ENCODE measurements at places on chromosomes 1 and 21.

DNA sequence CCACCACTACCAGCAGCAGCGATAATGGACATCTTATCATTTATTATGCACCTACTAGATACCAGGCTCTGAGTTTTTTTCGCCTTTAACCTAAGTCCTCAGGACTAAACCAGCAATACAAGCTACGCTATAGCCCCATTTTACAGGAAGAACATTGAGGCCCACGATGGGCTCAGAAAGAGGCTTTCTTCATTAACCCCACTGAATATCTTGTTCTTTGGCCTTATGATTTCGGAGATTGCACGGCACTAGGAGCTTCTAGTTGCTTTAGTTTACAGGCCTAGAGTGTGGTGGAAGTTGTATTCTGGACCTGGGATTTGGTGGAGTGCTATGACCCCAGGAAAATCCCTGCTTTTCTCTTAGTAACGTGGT lies 1.5 kb downstream of the SESN2 start:
- no peaks in the 10 kb centered on the region for H3K36me3 ChIP-seq
- H3K4me3 ChIP-seq: peak overlapping the region; percentile 80
- no peak for DNase-seq
- H3K27me3 ChIP-seq: no peaks in the 10 kb centered on the region
- no peak overlapping the region for H3K27ac ChIP-seq
- peaks cover 15% of the 10 kb centered on the region for H3K4me1 ChIP-seq

DNA sequence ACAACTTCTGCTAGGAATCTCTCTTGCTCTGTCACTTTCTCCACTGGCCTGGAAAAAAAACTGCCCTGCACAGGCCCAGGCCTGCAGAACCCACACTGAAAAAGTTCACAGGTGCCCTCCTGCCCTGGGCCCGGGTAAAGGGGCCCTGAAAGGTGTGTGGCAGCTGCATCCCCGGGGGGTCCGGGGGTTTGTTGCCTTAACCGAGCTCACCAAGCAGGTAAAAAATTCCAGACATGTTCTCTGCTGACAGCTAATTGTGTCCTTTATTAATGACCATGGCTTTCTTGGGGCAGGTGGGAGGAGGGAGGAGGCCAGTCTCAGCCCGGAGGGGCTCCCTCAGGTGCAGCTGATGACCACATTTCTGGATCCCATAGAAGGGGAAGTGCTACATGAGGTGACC lies 122.9 kb downstream of the LACTBL1 start:
- H3K36me3 ChIP-seq: no peaks in the 10 kb centered on the region
- H3K27me3 ChIP-seq: peaks cover 17% of the 10 kb centered on the region
- H3K4me1 ChIP-seq: peaks cover 22% of the 10 kb centered on the region
- no peak for DNase-seq

DNA sequence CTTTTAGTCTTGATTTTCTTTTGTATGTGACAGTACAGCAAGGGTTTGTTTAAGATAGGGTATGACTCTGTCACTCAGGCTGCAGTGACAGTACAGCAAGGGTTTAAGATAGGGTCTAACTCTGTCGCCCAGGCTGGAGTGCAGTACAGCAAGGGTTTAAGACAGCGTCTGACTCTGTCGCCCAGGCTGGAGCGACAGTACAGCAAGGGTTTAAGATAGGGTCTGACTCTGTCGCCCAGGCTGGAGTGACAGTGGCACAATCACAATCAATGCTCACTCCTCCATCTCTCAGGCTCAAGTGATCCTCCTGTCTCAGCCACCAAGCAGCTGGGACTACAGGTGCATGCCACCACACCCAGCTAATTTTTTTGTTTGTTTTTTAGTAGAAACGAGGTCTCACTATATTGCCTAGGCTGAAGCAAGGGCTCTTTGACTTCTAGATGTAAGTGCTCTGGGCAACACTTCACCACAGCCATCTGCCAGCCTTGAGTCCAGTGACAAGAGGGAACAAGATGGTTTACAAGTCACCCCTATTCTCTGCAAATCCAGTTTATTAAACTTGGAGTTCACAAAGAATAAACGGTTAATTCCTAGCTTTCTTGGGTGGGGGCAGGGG lies 965 bp upstream of the SH2D5 start:
- no peak for DNase-seq
- peaks cover 8% of the 10 kb centered on the region for H3K27me3 ChIP-seq
- H3K4me3 ChIP-seq: peak overlapping the region; percentile 91
- H3K27ac ChIP-seq: peak overlapping the region; percentile 78
- peaks cover 5% of the 10 kb centered on the region for H3K36me3 ChIP-seq

- DNase-seq: no peak
- H3K4me3 ChIP-seq: no peak overlapping the region
- H3K27ac ChIP-seq: no peak overlapping the region
- H3K4me1 ChIP-seq: peaks cover 9% of the 10 kb centered on the region
- peaks cover 24% of the 10 kb centered on the region for H3K36me3 ChIP-seq
- no peaks in the 10 kb centered on the region for H3K27me3 ChIP-seq
Measured at GRCh38 chr1:54865238-54866073, 21.5 kb downstream of the DHCR24 start.

GRCh38 chr21:28949318-28949717 lies 43.4 kb downstream of the LTN1 start:
- no peak overlapping the region for H3K4me3 ChIP-seq
- no peaks in the 10 kb centered on the region for H3K4me1 ChIP-seq
- peaks cover 24% of the 10 kb centered on the region for H3K36me3 ChIP-seq
- DNase-seq: no peak
- H3K27me3 ChIP-seq: no peaks in the 10 kb centered on the region
- H3K27ac ChIP-seq: no peak overlapping the region

DNA sequence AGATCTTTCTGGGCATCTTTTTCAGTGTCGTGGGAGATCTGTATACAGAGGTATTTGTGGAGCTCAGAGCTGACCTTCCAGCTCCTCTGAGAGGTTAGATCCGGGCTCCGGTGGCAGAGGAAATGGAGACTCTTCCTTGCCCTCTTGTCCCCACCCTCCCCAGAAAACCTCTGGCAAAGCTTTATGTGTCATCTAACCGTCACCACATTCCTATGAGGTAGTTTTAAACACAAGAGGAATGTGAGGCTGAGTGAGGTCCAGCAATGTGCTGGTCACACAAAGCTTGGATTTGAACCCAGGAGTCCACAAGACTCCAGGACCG lies 1.2 kb downstream of the CD160 start:
- H3K27me3 ChIP-seq: peaks cover 5% of the 10 kb centered on the region
- peaks cover 4% of the 10 kb centered on the region for H3K4me1 ChIP-seq
- peak overlapping the region; percentile 8 for H3K27ac ChIP-seq
- peak overlapping the region; percentile 60 for H3K4me3 ChIP-seq
- no peaks in the 10 kb centered on the region for H3K36me3 ChIP-seq

- no peak for DNase-seq
- H3K27ac ChIP-seq: no peak overlapping the region
- no peaks in the 10 kb centered on the region for H3K4me1 ChIP-seq
- H3K4me3 ChIP-seq: no peak overlapping the region
Measured at GRCh38 chr1:24336075-24336474, 16.9 kb downstream of the GRHL3 start.

GRCh38 chr1:110615548-110616130 lies 9.5 kb upstream of the KCNA2 start:
- peaks cover 30% of the 10 kb centered on the region for H3K4me1 ChIP-seq
- no peak for DNase-seq
- no peaks in the 10 kb centered on the region for H3K27me3 ChIP-seq
- H3K4me3 ChIP-seq: no peak overlapping the region
- H3K36me3 ChIP-seq: no peaks in the 10 kb centered on the region

DNA sequence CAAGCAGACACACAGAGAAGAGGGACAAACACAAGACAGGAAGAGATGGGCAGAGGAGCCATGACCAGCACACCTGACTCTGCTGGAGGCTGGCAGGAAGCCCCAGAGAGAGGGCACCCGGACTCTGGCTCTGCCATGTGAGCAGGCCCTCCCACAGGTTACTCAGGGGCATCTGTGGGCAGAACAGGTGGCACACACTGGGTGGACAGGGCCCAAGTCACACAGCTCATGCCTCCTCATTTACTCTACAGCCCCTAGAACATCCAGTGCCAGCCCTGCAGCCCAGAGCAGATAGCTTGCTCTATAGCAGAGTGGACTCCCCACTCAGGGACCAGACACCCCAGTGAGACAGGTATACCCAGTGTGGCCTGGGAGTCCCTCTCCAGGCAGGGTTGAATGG lies 28.7 kb downstream of the PACC1 start:
- no peak for DNase-seq
- H3K27ac ChIP-seq: no peak overlapping the region
- H3K4me3 ChIP-seq: no peak overlapping the region
- H3K4me1 ChIP-seq: peaks cover 5% of the 10 kb centered on the region

DNA sequence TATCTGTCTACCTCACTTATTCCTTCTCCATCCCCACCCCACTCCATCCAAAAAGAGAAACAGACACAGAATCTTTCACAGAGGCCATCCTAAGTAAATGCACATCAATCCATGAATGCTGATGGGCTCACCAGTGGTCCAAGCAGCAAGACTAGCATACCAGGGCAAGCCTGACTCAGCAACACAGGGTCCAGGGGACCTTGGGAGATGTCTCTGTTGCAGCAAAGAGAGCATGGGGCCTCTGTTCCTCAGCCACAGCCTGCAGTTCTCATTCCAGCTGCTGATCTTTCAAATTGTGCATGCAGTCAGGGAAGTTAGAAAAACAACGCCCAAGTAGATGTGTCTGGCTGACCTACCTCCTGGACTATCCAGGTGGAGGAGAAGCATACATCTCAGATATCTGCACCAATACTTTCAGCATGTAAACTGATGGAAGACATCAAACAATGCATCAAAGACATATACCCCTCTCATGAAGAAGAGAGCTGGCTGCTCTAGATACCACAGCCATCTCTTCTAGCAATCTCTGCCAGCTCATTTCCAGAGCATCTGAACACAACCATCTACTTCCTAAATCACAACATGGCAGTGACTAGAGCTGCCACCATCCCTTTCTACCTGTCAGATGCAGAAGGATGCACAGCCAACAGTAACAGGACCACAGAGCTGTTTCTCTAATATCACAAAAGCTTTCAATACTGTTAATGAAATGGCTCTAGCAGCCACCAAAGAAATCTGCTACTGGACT lies 54.5 kb downstream of the CD34 start:
- DNase-seq: no peak
- H3K4me3 ChIP-seq: no peak overlapping the region
- no peak overlapping the region for H3K27ac ChIP-seq

GRCh38 chr1:157844089-157844830 lies 2.7 kb upstream of the CD5L start:
- H3K36me3 ChIP-seq: no peaks in the 10 kb centered on the region
- H3K27ac ChIP-seq: peak overlapping the region; percentile 77
- H3K4me1 ChIP-seq: peaks cover 33% of the 10 kb centered on the region
- DNase-seq: no peak

DNA sequence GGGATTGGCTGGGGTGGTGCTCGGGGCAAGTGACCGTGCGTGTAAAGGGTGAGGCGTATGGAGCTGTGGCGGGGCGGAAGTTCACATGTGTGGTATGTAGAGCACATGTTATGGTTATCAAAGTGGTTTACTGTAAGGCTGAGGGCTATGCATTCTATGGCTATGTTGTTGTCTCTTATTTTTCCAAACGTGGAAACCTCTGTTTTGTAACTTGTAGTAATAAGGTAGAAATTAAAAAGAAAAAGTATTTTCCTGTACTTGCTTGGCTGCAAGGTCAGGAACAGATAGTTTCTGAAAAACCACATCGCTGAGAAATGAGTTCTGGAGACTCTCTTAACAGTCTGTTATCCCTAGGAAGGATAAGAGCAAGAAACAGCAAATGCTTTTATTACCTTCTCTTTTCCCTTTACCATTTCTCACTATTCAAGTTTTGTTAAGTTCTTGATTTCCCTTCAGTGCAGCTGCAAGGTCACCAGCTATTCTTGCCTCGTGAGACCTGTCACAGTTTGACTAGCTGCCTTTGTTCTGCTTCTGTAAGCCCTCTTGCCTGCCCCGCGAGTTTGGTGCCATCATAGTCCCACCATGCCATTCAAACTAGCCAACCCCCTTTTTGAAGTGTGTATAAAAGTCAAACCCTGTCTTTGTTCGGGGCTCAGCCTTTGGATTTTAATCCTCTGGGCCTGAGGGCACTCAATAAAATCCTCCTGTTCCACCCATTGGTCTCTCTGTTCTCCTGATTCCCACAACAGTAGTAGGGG lies 9.5 kb downstream of the RNU1-2 start:
- no peaks in the 10 kb centered on the region for H3K36me3 ChIP-seq
- no peak for DNase-seq
- no peak overlapping the region for H3K4me3 ChIP-seq
- peaks cover 1% of the 10 kb centered on the region for H3K27me3 ChIP-seq
- no peak overlapping the region for H3K27ac ChIP-seq

GRCh38 chr21:25079053-25079452 lies 528.2 kb downstream of the MRPL39 start:
- no peaks in the 10 kb centered on the region for H3K36me3 ChIP-seq
- no peak overlapping the region for H3K4me3 ChIP-seq
- H3K27ac ChIP-seq: no peak overlapping the region
- H3K4me1 ChIP-seq: no peaks in the 10 kb centered on the region
- DNase-seq: no peak

DNA sequence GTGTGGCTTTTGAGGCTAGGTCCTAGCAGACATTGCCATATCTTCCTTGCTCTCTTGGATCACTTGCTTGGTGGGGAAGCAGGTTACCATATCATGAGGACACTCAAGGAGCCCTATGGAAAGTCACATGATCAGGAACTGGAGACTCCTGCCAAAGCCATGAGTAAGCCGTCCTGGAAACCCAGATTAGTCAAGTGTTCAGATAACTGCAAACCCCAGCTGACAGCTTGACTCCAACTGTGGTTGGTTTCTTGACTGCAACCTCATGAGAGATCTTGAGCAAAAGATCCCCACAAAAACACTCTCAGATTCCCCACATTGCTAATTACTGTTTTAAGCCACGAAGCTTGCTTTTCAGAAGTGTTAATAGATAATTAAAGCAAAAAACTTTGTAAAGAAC lies 58.6 kb downstream of the CACNA1E start:
- peaks cover 13% of the 10 kb centered on the region for H3K27me3 ChIP-seq
- H3K4me1 ChIP-seq: peaks cover 6% of the 10 kb centered on the region
- no peak overlapping the region for H3K4me3 ChIP-seq
- H3K36me3 ChIP-seq: no peaks in the 10 kb centered on the region
- DNase-seq: no peak

DNA sequence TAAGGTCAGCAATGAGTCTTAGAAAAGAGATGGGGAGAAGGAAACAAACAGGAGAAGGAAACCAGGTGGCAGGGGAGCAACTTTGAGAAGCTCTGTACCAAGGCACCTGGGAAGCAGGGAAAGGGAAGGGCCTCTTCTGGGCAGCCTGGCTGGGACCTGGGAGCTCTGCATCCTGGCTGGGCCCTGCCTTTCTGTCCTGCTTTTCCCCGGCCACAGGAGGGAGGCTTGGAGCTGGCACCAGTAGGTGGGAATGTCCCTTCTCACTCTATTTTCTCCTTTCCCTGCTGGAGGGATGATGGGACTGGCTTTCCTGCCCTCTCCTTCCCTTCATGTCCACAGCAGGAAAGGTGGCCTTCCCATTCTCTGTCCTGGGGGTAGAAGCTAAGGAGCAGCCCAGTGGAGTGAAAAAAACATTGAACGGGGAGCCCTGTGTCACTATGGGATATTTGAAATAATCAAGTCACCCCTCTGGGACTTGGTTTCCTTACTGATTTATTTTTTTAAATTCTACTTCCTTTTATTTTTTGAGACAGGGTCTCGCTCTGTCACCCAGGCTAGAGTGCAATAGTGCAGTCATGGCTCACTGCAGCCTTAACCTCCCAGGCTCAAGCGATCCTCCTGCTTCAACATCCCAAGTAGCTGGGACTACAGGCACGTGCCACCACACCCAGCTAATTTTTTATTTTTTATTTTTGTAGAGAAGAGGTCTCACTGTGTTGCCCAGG lies 5.1 kb upstream of the NES start:
- peaks cover 26% of the 10 kb centered on the region for H3K27me3 ChIP-seq
- H3K36me3 ChIP-seq: no peaks in the 10 kb centered on the region
- no peak overlapping the region for H3K27ac ChIP-seq
- DNase-seq: no peak
- peaks cover 15% of the 10 kb centered on the region for H3K4me1 ChIP-seq
